ENCODE measurements at places on chromosomes 3 and 15.

DNA sequence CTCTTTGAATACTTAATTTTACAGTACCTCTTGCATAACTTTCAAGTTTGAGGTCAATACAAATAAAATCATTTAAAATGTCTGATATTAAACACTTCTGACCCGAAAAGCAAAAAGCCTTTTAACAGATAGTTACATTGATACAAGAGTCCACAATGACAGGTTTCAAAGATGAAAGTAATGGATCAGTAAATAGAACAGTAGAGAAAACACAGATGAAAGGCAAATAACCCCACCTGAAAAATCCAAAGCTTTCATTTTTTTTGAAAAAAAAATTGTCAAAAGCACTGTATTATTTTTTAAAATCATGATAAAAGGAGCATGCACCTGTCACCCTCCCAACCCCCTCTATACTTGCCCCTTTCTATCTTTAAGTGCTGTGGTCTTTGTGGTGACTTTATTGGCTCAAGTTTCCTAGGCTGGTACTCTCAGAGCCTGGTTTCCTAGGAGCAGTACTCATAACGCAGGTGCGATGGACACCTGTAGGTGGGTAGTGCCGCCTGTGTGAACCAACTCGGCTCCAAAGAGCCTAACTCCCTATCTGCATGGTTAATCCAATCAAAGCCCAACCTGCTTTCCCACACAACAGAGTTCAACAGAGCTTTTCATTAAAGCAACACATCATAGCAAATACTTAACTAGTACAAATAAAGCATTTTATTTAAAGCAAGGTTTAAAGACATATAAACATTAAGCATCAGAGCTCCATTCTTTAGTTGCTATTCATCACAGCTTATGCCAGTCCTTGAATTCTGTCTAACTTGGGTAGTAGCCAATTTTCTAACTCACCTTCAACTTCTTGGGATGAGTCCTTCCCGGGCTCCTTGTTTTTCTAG lies 32.2 kb downstream of the LIPC start:
- no peak for DNase-seq

DNA sequence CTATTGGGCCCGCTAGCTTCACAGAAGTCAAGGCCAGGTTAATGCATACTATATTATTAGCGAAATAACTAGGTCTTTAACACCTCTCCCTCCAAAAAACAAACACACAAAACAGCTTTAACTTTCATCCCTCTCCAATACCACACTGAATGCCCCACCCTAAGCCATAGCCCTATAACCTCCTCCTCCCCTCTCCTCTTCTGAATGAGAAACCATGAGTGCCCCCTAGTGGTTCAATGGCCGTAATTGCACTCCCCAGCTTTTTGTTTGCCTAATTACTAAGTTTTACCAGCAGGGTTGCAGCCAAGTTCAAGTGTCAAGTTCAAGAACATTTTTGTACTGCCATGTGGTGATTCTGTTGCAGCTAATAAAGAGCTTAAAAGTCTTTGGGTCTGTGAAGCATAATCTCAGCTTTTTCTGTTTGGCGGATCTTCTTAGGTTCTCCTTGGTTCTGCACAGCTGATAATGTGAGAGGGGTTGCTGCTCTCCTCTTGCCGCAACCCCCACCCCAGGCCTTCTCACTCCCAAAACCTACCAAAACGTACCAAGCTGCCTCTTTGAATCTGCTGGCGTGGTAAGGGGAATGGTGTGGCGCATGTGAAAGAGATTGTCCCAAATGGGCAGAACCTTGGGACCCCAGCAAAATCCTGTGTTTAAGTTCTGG lies 57.9 kb downstream of the RPL22L1 start:
- DNase-seq: peak; percentile 4

DNA sequence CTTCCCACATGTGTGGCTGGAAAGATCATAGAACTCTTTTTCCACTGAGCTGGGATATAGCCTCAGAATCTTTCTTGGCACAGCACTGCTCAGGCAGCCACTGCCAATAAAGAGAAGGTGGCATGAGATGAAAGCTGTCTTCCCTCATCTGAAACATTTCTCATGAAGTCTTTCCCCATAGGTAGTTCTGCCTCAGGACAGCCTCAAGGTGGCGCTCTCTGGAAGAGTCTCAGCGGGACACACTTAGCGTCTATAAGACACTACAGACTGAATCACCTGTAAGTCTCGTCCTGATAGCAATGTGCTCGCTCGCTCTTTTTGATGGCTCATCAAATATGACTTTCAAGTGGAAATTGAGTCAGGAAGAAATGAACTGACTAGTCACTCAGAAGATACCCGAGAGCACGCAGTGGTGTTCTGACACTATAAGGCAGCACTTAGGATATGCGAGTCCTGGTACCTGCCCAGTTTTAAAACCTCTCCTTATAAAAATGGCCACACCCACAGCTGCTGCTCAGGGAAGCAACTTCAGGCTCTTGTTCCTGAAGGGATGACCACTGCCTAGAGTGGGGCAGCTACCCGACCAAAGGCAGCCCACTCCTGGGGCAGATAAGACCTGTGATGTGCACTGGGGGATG lies 269.5 kb downstream of the SUCLG2 start:
- DNase-seq: peak; percentile 2

DNA sequence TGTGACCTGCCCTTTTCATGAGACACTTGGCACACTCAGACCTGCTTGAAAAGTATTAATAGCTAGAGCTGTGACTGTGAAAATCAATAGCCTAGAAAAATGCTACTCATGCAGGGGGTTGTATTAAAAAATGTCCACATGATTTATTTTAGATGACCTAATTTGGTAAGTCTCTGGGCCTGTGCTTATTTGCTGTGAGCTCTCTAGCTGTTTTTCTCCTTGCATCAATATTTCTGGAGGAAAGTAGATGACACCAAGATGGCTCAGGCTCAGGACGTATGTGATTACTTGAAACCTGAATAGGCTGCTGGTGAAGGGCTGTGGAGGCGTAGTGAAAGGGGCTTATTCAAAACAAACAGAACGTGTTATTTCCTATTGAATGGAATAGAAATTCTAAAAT lies 29.5 kb downstream of the KCNAB1 start:
- DNase-seq: no peak

GRCh38 chr15:41918506-41919126 lies 24.8 kb upstream of the SPTBN5 start:
- DNase-seq: no peak

- DNase-seq: no peak
These were observed 107.0 kb upstream of the RORA start for GRCh38 chr15:61336026-61336638.

DNA sequence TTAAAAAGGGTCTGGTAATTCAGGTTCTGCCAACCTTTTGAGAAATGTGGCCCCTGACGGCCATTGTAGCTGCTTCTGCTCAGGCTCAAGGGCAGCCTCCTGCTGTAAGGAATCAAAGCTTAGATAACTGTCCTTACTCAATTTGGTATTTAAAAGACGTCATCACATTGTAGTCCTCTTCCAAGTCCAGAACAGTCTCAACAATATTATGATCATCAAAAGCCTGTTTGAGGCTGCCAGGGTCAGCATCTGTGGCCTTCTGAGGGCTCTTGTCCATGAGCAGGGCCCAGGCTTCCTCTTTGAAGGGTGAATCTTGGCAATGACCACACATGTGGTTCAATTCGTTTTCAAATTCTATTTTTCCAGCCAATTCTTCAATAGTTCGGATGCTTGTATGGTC lies 6.0 kb downstream of the C3orf62 start:
- no peak for DNase-seq

DNA sequence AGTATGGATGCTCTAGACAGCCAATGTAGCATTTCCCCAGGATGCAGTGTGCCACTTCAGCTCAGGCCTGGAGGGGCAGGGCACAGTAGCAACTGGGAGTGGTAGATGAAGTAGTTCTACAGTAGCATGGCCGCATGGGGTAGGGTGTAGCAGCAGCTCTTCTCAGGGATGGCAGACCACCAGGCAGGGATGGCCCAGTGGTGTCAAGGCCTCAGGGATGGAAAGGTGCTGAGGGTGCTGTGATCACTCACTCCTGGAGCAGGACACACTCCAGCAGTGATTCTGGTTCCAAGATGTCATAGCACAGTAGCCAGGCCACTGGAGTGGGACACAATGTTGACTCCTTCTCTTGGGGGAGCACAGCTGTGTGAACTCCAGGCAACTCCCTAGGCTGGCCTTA lies 210.9 kb upstream of the LYSMD4 start:
- no peak for DNase-seq

- no peak for DNase-seq
These were observed 22.4 kb upstream of the RGMA start for GRCh38 chr15:93111451-93111850.

DNA sequence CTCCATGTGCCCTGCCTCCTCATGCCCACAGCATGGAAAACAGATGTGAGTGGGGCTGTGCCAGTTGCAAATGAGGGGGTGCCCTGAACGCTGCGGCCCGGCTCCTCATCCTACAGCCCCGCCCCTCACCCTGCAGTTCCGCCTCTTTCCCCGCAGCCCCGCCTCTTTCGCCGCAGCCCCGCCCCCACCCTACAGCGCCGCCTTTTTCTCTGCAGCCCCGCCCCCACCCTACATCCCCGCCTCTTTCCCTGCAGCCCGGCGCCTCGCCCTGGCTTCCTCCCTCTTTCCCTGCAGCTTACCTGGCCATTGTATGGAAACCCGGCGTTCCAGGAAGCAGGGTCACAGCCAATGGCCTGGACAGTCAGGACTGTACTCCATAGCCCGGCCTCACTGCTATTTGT lies 284.9 kb downstream of the TLE3 start:
- no peak for DNase-seq

GRCh38 chr3:45682311-45682710 lies 6.9 kb upstream of the SACM1L start:
- DNase-seq: no peak

DNA sequence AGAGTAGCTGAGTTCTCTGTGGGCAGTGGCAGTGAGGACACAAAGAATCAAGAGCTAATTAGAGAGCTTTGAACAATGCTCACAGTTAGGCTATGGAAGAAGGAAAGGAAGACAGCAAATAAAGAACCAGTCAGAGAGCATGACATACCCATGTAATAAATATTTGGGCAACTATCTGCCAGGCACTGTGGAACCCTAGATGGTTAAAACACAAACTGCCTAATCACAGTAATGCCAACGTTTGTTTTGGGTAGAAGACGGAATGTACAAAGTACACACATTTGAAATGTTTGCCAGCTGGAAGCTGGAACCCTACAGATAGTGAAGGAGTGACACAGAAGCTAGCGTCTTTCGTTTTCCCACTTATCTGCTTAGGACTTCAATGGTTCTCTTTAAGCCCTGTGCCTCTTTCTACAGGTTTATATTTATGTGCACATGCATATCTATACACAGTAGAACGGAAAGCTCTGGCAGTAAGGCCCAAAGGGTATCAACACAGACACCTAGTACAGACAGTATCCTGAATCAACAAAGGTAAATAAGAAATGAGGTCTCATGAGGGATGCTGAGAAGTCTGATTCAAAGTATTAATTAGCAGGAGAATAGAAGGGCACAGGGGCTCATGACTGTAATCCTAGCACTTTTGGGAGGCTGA lies 44.6 kb downstream of the ANKRD28 start:
- DNase-seq: no peak

DNA sequence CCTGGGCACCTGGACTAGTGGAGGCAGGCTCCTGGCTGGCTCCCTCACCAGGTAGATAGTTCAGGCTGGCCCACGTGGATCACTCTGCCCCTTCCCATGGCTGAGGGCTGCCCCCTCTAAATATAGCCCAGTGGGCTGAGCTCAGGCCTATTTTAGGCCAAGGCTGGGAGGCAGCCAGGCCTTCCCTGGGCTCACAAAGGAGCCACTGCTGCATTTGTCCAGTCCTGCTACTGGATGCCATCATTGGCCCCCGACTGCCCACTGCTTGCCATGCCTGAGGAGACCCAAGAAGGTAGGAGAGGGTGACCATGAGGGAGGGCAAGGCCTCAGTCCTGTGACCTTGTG lies at the start of gene LSMEM2:
Gene LSMEM2 (plus strand): TSS at position 208 of the 345 bp plus-strand sequence. CDS start 27 bp downstream, at position 235.
- DNase-seq: no peak

GRCh38 chr15:41967506-41968206 lies 4.7 kb downstream of the EHD4 start:
- DNase-seq: no peak

GRCh38 chr15:40506964-40507571 lies 36.3 kb downstream of the CHST14 start:
- DNase-seq: peak; percentile 21

DNA sequence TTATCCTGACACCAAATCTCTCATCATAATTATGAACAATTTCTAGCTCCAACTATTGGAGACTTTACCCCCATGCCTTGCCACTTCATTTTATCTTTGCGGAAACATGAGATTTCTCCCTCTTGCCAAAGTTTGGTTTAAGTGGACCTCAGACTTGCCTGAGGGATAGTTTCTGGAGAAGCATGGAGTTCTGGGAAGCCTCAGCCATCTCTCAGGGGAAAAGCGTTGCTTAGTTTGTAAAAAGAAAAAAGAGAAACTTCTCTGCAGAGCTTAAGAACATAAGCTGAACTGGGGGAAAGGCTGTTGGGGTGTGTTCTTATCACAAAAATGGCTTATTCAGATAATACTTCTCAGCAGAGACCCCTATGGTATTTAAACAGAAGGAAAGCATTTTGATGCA lies 347.4 kb upstream of the ADAMTS9 start:
- DNase-seq: no peak

GRCh38 chr15:50260969-50261496 lies 4.5 kb downstream of the HDC start:
- no peak for DNase-seq

Measured in stimulated activated CD8-positive, alpha-beta memory T cell treated with anti-CD3 and anti-CD28 coated beads, Interleukin-2, amount 100 ng/mL, for 1 hour (primary cell).